ENCODE measurements at places on chromosomes 7 and 10.

GRCh38 chr10:103276896-103277712, at the start of gene INA:
INA (plus strand) TSS chr10:103277138; CDS start chr10:103277212, 74 bp downstream.
- peak; percentile 51 for DNase-seq

- DNase-seq: no peak
Measured at GRCh38 chr7:136446751-136447150, 421.7 kb upstream of the CHRM2 start.

DNA sequence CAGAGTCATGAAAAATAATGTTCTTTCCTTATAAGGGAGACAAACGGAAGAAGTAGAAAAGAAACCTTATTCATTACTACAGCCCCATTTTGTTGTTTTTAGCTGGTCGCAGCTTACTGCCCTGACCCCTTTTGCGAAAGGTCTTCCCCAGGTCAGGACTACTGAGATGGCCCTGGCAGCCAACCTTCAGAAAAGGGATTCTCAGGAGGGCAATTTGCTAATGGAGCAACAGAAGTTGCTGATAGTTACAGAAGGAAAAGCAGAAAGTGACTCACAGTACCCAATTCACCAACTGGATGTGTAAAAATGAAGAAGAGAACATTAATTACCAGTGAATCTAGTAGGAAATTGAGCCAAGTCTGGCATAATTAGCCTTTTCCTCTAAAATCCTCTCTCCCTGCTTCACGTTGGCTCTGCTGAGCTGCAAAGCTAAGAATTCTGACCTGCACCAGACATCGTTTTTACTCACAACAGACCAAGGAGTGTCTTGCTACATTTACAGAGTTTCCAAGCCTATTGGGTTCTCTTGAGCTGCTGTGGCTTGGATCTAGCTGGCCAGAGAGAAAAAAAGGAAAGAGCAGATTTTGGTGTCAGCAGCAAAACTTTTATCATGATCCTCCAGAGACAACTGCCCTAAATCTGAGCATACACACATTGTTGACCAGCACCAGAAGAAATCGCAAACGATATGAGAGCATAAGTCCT, 499.9 kb upstream of the FZD8 start:
- no peak for DNase-seq

- DNase-seq: no peak
Measured at GRCh38 chr10:59817773-59818172, 64.5 kb upstream of the MRLN start.

GRCh38 chr7:71733107-71733870, 601.3 kb downstream of the GALNT17 start:
- DNase-seq: peak; percentile 66

DNA sequence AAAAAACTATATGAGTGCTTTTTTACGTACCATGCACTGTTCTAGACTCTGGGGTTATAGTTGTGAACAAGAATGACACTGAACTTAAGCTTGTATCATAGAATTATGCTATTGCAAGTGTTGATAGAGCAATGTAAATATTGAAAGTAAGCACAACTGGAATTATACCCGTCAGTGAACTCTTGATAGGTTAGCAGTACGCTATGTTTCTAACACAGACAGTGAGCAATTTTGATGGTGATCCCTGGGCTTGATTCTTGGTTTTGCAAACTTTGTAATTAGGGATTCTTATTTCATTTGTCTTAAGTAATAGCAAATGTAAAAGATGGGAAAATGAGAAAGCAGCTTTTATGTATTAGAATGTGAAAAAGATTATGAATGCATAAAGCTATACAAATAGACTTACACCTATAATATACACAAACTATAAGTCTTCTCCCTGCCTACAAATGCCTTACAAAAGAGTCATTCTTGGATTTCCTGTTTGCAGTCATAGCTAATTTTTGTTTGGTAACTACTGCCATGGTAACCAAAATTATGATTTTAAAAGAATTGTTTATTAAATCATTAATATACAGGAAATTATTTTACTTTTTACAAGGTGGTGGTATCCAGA, 6.7 kb downstream of the TES start:
- DNase-seq: no peak

DNA sequence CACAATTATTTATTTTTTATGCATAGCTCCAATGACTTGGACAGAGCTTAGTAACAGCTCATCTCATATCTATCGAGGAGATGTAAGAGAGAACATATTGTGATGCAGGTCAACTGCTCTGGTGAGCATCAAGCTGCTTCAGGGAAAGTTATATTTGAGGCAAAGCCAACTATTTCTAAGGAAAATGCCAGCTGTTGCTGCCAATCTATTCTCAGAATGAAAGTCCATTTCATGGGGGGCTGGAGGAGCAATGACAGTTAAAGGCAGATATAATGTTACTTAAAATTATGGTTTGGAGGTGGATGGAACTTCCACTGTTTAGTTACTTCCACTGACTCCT, 424.8 kb downstream of the KIF20B start:
- DNase-seq: no peak

- DNase-seq: no peak
Measured at GRCh38 chr7:96562458-96562857, 147.2 kb downstream of the SEM1 start.

GRCh38 chr10:76902949-76903348, 734.7 kb downstream of the KCNMA1 start:
- DNase-seq: no peak

DNA sequence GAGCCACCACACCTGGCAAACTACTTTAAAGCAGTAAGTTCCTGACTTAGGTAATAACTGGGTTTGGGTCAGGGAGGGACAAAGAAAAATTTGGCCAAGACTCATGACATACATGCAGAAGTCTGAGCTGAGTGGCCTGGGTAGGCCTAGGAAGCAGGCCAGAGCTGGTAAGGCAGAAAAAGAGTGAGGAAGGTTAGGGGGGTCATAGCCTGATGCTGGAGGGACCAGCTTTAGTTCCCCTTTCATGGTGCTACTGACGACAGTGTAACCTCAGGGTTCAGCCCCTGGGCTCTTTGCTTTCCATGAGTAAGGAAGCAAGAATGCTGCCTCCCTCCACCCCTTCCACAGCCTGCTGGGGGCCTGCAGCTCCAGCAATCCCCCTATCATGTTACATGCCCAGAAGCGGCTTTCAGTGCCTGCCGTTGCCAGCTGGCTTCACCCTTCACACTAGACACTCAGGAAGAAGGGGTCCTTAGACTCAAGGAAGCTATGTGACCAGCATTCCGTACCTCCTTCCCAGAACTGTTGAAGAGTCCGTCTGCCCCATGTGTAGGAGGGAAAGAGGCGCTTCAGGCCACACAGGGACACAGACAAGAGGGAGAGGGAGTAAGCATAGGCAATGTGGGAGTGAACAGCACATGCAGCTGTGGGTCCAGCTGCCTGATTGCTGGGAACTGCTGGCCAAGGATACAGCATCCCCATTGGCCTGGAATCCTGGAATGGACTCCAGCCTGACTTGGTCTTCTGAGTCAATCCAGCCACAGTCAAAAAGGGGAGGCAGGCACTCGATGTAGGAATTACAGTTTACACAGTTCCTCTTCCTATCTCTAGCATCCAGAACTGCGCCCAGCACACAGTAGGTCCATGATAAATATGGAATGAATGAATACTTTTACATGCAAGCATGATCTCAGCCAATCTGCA, 4.1 kb upstream of the PLAU start:
- DNase-seq: no peak

- no peak for DNase-seq
Measured at GRCh38 chr7:151396328-151396970, 13.4 kb downstream of the WDR86 start.

DNA sequence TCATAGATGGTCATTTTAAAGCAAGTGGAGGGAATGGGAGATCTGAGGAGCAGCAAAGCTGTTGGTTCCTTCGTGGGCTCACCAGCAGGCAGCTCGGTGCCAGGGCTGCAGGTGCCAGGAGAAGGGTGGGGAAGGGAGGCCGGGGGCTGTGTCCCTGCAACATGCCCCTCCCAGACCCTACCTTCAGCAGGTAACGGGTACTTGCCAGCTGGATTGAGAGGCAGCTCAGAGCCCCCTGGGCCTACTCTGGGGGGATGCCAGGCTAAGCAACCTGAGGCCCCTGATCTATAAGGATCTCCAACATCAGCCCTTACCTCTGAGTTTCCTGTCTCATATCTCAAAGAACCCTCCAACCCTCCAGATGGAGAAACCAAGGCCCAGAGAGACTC, 173.3 kb downstream of the NEURL1 start:
- DNase-seq: no peak

DNA sequence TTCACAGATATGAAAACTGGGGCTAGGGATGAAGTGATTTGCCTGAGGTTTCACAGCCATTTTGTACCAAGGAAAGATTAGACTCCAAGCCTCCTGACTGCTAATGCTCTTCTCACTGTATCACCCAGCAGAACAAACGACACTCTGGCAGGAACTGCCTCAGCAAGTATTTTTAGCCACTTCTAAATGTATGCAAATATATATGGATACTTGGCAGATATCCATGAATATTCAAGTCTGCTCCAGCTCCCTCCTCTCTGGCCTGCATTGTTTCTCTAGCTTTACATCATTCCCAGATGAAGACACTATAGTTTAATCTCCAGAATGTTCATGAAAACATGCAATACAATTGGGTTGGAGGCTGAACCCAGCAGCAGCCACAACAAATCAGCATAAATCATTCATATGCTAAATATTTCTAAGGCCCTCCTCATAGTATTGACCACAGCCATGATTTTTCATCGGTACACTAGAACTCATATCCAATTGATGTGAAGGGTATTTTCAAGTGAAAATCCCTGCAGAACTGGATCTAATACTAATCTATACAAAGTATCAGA, 65.5 kb downstream of the HPSE2 start:
- no peak for DNase-seq

DNA sequence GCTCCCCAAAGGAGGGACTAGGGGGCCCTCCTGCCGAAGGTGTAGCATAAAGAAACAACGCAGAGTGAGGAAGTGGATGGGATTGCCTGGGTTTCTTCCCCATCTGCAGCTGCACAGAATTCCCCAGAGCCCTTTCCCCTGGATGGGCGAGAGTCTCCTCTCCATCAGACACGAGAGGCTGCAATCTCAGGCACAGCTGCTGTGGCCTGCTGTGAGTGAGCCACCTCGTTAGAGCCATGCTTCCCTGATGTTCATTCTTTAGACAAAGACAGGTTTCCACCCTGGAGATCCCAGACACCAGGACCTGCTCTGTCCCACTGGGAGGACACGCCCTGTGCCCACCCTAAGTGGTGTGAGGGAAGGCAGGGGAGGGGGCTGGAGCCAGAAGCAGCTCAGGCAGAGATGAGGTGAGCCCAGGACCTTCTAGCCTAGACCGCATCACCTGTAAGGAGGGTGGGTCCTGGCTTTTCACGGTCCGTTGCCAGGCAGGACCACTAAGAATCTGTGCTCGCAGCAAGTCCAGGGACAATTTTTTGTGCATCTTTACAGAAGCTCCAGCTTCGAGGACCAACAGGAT, 268.6 kb upstream of the TCERG1L start:
- no peak for DNase-seq

- DNase-seq: no peak
Measured at GRCh38 chr7:1364068-1364905, 95.0 kb downstream of the MICALL2 start.

DNA sequence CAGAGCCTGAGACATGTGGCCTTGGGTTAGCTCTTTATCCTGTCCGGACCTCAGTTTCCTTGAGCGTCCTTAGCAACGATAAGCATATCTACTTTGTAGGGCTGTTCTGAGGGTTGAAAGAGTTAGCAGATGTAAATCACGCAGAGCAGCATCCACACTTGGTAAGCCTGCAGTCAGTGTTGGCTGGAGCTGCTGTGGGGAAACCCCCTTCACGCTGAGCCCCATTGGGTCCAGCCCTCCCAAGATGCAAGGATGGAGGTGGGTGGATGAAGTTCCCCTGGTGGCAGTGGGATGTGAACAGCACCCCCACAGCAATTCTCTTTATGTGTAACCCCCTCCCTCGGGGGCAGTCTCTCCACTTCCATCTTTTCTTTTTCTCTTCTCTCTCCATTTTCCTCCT, 109.9 kb downstream of the PLXNA4 start:
- no peak for DNase-seq

DNA sequence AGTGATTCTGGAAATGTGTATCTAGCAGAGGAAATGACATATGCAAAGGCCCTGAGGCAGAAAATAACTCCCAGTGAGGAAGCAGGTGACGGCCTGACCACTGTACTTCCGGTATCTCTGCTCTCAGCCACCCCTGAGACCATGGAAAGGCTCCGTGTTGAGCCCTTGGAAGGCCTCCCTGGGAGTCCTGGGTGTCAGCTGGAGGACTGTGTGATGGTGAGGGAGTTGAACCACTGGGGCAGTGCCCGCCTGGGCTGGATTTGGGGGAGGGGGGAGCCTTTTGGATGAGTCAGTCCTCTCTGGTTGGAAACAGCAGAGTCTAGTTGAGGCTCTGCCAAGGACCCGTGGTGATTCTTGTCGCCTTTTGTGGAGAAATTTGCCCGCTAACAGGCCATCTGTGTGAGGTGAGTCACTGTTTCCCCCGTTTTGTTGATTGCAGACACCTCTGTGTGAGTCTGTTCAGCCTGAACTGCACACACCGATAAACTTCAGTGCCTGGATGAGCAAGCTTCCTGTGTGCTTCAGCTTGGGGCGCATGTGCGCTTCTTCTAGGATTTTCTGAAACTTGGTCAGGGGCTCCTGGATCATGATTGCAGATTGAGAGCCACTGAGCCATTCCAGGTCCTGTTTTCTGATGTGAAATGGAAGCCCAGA, 98.6 kb downstream of the GRK5 start:
- DNase-seq: peak; percentile 80

GRCh38 chr10:79985481-79986072, 36.7 kb upstream of the SFTPD start:
- no peak for DNase-seq

GRCh38 chr7:142303650-142304049, 45.8 kb upstream of the PRSS58 start:
- no peak for DNase-seq

DNA sequence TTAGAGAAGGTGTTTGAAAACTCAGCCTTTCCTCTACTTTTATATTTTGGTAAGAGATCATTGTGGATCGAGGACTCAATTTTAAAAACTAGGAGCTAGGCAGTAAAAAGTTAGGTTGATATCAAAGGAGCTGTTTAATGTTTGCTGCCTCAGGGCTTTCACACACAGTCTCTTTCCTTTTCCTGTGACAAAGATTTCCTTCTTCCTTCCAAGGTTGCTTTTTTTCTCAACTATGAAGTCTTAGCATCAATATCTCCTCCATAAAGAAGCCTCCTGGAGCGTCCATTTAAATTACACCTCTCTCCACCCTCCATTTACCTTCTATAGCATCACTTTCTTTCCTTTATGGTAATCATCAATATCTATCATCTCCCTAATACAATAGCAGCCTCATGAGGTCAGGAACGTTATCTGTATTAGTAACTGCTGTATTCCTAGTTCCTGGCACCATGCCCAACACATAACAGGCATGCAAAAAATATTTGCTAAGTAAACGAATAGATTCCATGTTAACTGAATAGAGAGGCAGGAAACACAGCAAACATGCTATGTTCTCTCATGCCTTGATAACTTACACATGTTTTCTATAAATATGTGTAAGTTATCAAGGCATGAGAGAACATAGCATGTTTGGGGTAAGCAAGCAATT, 48.5 kb downstream of the GNAT3 start:
- DNase-seq: no peak

GRCh38 chr10:127299956-127300689, 103.7 kb upstream of the INSYN2A start:
- no peak for DNase-seq

GRCh38 chr7:83065714-83066113, 97.0 kb downstream of the PCLO start:
- DNase-seq: no peak
